WTC11 (cell line): ENCODE measurements at places on chromosomes 3 and 15.

GRCh38 chr3:149479621-149480325, 5.3 kb downstream of the TM4SF4 start:
- peaks cover 8% of the 10 kb centered on the region for H3K4me1 ChIP-seq
- no peaks in the 10 kb centered on the region for H3K27me3 ChIP-seq
- H3K27ac ChIP-seq, result no peak overlapping the region
- H3K4me3 ChIP-seq, result no peak overlapping the region
- H3K36me3 ChIP-seq, result no peaks in the 10 kb centered on the region

GRCh38 chr15:68386587-68387288, 45.2 kb downstream of the ITGA11 start:
- no peak overlapping the region for H3K27ac ChIP-seq
- no peak for DNase-seq
- no peaks in the 10 kb centered on the region for H3K36me3 ChIP-seq
- no peaks in the 10 kb centered on the region for H3K4me1 ChIP-seq
- no peak overlapping the region for H3K4me3 ChIP-seq

DNA sequence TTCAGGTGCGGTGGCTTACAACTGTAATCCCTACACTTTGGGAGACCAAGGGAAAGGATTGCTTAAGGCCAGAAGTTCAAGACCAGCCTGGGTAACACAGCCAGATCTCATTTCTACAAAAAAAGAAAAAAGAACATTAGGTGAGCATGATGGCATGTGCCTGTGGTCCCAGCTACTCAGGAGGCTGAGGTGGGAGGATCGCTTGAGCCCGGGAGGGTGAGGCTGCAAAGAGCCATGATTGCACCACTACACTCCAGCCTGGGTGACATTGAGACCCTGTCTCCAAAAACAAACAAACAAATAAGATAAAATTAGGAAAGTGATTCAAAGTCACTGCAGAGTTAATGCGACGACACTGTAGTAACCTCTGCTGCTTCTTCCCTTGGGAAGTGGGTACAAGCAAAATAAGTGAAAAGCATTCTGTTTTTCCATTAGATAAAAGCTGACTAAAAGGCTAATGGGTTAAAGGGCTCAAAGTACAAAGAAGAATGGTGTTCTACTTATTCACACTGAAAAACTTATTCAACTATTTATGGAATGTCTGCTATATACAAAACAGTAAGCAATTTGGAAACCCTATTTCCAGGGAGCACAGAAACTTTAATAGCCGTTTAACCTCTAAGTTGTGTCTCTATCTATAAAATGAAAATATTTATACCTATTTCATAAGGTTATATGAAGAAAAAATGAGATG, 8.0 kb upstream of the RPS27L start:
- peaks cover 8% of the 10 kb centered on the region for H3K4me1 ChIP-seq
- H3K4me3 ChIP-seq, result no peak overlapping the region
- H3K36me3 ChIP-seq, result no peaks in the 10 kb centered on the region; the same call in 1 of the 2 replicates
- no peak for DNase-seq

- H3K27me3 ChIP-seq, result no peaks in the 10 kb centered on the region
- H3K36me3 ChIP-seq, result no peaks in the 10 kb centered on the region
- no peak for DNase-seq
- H3K27ac ChIP-seq, result no peak overlapping the region
- 0 out of 2 replicates have a peak, but pooled peaks cover 2% of the 10 kb centered on the region for H3K4me1 ChIP-seq
Observed at GRCh38 chr3:62100282-62100989, 272.9 kb downstream of the FEZF2 start.

- no peak overlapping the region for H3K4me3 ChIP-seq
- no peak for DNase-seq
- H3K27me3 ChIP-seq, result no peaks in the 10 kb centered on the region
Observed at GRCh38 chr3:57785446-57785845, 29.3 kb downstream of the SLMAP start.

DNA sequence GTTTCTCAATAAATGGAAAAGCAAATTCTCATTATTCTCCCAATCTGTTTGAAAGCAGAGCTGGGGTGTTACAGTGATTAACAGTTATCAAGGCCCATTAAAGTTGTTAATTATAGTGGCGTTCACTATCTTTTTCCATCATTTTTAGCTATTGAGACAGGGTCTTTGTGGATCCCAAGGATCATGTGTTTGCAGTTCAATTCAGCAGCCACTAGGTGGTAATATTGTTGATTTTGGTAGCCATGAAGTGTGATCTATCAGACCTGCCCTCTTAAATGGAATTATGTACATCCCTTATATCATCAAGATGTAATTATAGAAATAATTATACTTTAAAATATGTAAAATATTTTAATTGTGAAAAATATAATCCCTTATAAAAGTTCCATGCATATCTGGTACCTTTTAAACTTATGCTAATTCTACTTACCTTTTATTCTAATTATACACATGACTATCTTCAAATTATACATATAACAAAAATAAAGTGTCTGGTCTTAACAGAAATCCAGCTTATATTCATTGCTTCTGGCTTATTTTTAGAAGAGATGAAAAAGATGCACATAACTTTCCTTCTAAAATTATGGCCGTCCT, 126.4 kb downstream of the GREM1 start:
- H3K27ac ChIP-seq, result no peak overlapping the region
- no peaks in the 10 kb centered on the region for H3K27me3 ChIP-seq
- H3K4me1 ChIP-seq, result peaks cover 8% of the 10 kb centered on the region
- H3K36me3 ChIP-seq, result no peaks in the 10 kb centered on the region
- no peak overlapping the region for H3K4me3 ChIP-seq

DNA sequence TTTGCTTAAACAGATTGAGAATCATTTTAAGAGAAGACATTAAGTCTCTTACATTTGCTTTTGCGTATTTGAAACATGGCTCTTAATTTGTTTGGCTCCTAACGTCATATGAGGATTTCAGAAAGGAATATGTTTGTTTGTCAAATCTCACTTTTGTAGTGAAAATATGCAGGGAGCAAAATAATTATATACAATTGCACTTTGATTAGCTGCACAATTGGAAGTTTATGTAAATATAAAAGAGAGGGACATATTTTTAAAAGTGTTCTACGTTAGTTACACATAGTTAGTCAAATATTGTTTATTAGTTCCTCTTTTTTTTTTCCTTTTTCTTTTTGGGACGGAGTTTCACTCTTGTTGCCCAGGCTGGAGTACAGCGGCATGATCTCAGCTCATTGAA, 42.7 kb upstream of the GOLIM4 start:
- DNase-seq, result no peak
- no peak overlapping the region for H3K4me3 ChIP-seq
- H3K27me3 ChIP-seq, result no peaks in the 10 kb centered on the region
